ENCODE measurements at places on chromosomes 11 and 22. TPM values are rescaled to one million over a fixed set of nuclear protein-coding genes. Genes with fewer than 3 reads are reported as not detected.

ISX gene
- not detected for total RNA-seq

ZNF280A gene
- not detected for total RNA-seq

OR10AG1 gene
- total RNA-seq, result not detected

CD3E gene
- total RNA-seq, result 2.0 TPM

- DNase-seq, result no peak
Measured at GRCh38 chr22:19319281-19319680, 27.8 kb upstream of the CLTCL1 start.

GRCh38 chr11:32316858-32317642, 118.3 kb downstream of the WT1 start:
- DNase-seq, result no peak

GRCh38 chr22:20964799-20965103, 2.3 kb upstream of the AIFM3 start:
- no peak for DNase-seq

Data from OCI-LY7 (cell line).